Body of pancreas (tissue), 4 donors: ENCODE measurements at places on chromosomes 7 and 10. TPM values are rescaled to one million over a fixed set of nuclear protein-coding genes. Genes with fewer than 3 reads are reported as not detected.

Gene ASB4
- total RNA-seq = not detected

Gene KBTBD2
- 13.5 TPM for total RNA-seq

Gene ASB10
- total RNA-seq = not detected

Gene SHTN1
- 37.1 TPM for total RNA-seq

Gene FBXL13
- 5.6 TPM for total RNA-seq

Gene OR2A5
- total RNA-seq = not detected

- DNase-seq = no peak
- no peak overlapping the region for H3K4me3 ChIP-seq
- no peaks in the 10 kb centered on the region for H3K4me1 ChIP-seq
These were observed 395.7 kb downstream of the THSD7A start for GRCh38 chr7:11436316-11436715.

GRCh38 chr7:157193274-157193673 lies 54.5 kb downstream of the UBE3C start:
- peak overlapping the region; percentile 64 for H3K27ac ChIP-seq
- H3K27me3 ChIP-seq = no peaks in the 10 kb centered on the region
- peak; percentile 17 for DNase-seq
- peaks cover 10% of the 10 kb centered on the region for H3K36me3 ChIP-seq
- no peak overlapping the region for H3K4me3 ChIP-seq
- peaks cover 15% of the 10 kb centered on the region for H3K4me1 ChIP-seq

DNA sequence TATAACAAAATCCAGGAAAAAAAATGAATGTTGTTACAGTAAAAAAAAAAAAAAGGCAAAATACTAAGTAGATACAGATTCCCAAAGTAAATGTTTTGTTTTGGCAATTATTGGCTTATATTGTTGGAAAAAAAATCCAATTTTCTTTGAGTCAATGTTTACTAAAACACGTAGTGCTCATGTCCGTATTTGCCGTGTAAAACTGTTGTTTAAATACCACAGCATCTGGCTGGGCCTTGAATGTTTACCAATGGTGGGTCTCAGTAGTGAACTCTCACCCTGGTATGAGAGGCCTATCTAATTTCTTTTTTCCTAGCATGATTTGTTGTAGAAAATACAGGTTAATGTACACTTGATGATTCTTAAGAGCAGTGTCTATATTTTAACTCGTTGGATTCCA lies 41.4 kb upstream of the SLC26A5 start:
- H3K27me3 ChIP-seq = no peaks in the 10 kb centered on the region
- no peaks in the 10 kb centered on the region for H3K36me3 ChIP-seq
- H3K27ac ChIP-seq = no peak overlapping the region
- H3K4me3 ChIP-seq = no peak overlapping the region

DNA sequence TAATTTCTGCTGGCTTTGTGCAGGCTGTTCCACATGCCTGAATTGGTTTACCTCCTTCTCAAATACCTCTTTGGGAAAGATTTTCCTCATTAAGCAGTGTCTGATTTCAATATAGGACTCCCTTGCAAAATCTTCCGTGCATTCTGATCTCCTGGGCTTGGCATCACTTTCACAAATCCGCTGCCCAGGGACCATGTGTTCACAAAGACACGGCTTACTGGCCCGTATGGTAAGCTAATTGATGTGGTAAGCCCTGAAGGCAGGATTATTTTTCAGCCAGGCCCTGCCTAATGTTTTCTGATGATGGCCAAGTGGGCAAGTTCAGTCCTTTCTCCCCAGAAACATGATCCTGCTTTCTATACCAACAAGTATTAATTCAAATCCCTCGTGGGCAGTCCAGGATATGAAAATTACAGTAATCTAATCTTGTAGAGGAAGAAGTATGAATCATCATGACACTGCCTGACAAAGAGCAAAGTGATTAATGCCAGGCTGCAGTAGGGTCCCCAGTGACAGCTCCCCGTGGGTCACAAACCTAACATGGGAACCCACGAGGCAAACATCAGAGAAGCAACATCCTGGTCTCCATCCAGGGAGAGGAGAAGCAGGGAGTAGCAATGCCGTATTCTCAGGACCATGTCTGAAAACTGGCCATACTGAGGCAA lies 11.6 kb upstream of the SVIL start:
- H3K4me1 ChIP-seq = peaks cover 23% of the 10 kb centered on the region
- H3K27ac ChIP-seq = no peak overlapping the region
- no peak for DNase-seq
- no peaks in the 10 kb centered on the region for H3K27me3 ChIP-seq

DNA sequence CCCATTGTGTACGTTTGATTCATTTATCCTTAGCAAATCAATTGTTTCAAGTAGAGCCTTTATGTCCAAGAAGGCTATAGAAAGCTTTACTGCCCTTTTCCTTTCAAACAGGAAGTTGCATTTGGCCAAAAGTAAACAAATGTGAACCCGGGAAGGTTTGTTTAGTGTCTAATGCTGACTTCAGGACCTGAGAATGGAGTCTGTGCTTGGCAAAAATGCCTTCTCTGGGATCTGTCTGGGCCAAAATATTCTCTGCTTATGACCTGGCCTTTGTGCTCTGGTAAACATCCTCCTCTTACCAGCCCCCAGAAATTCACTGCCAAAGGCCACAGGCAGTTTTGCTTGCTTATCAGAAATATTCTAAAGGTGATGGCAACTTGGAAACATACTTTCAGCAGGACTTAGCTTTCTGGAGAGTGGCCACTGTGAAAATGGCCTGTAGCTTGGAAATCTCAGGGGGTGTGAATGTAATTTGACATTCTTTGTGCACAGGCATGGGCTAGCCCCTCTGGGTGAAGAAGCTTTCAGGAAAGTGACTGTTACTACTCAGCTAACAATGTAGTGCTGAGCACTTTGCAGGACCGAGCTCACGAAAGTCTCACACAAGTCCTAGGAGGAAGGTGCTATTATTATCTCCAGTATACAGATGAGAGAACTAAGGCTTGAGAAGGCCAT lies 199.5 kb downstream of the PTEN start:
- peak overlapping the region; percentile 41 for H3K27ac ChIP-seq
- DNase-seq = no peak
- H3K4me3 ChIP-seq = no peak overlapping the region
- peaks cover 17% of the 10 kb centered on the region for H3K4me1 ChIP-seq
- H3K27me3 ChIP-seq = no peaks in the 10 kb centered on the region

DNA sequence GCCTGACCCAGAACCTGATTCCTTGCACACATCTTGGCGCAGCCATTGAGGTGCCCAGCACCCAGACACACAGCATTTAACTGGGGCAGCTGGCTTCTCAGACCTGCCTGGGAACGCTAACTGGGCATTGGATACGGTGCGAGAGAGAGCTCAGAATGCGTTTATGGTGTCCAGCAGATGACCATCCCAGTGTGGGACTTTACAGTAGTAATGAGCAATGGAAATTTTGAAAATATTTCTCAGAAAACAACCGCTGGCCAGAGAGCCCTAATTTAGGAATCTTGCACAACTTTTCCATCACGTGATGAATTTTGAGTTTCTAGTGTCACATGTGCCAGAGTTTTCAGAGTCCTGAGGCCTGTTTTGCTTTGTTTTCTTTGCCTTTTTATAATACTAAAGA lies 78.2 kb upstream of the SEC61G start:
- no peak overlapping the region for H3K4me3 ChIP-seq
- no peaks in the 10 kb centered on the region for H3K27me3 ChIP-seq
- no peak for DNase-seq
- peaks cover 6% of the 10 kb centered on the region for H3K4me1 ChIP-seq

DNA sequence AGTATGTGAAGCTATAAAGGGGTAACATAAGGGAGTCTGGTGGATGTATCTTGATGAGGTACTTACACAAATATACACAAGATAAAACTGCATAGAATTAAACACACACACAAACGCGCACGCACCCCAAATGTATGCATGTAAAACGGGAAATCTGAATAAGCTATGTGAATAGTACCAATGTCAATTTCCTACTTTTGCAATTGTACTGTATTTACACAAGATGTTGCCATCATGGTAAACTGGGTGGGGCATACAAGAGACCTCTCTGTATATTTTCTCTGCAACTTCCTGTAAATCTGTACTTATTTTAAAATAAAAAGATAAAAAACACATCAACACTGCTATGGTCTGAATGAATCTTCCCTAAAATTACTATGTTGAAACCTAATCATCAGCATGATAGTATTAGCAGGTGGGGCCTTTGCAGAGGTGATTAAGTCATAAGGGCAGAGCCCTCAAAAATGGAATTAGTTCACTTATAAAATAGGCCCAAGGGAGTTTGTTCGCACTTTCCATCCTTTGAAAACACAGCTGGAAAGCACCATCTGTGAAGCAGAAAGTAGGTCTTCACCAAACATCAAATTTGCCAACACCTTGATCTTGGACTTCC lies 30.1 kb downstream of the TPK1 start:
- H3K27me3 ChIP-seq = no peaks in the 10 kb centered on the region
- no peak overlapping the region for H3K27ac ChIP-seq
- no peak for DNase-seq

DNA sequence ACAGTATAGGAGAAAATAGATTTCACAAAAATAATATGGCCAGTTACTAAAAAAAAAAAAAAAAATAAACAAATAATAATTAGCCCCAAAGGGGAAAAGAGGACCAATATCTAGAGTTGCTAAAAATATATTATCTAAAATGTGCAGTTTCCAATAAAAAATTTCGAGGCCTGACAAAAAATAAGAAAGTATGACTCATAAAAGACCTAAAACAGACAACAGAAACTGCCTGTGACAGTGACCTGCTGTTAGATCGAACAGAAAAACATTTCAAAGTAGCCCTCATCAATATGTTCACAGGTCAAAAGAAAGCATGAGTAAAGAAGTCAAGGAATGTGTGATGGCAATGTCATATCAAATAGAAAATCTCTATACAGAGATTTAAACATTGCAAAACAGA lies 11.8 kb upstream of the TSPAN12 start:
- no peaks in the 10 kb centered on the region for H3K27me3 ChIP-seq
- no peaks in the 10 kb centered on the region for H3K36me3 ChIP-seq
- DNase-seq = no peak
- no peaks in the 10 kb centered on the region for H3K4me1 ChIP-seq
- no peak overlapping the region for H3K4me3 ChIP-seq

GRCh38 chr10:132502544-132503300 lies 34.9 kb upstream of the INPP5A start:
- DNase-seq = peak; percentile 3
- no peaks in the 10 kb centered on the region for H3K36me3 ChIP-seq
- no peak overlapping the region for H3K4me3 ChIP-seq
- no peak overlapping the region for H3K27ac ChIP-seq

DNA sequence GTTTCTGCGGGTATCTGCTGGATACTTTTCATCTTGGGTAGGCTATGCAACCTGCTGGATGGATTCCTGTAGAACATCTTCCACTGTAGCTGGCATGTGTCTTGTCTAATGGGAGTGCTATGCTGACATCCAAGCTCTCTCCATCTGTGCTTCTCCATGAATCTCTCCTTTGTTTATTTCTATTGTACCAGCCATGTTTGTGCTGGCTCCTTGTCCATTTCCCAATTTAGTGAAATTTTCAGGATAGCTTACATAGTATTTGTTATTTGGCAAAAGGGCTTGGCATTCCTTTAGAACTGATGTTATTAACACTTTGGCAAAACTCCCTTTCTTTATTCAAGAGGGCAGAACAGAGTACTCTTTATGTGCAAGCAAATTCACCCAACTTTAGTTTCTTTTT lies 198.0 kb downstream of the CSTF2T start:
- H3K4me1 ChIP-seq = no peaks in the 10 kb centered on the region
- no peak overlapping the region for H3K4me3 ChIP-seq
- no peaks in the 10 kb centered on the region for H3K36me3 ChIP-seq
- no peaks in the 10 kb centered on the region for H3K27me3 ChIP-seq

- H3K4me1 ChIP-seq = peaks cover 63% of the 10 kb centered on the region
- H3K4me3 ChIP-seq = no peak overlapping the region
- DNase-seq = no peak
- H3K36me3 ChIP-seq = no peaks in the 10 kb centered on the region
- H3K27me3 ChIP-seq = no peaks in the 10 kb centered on the region
These were observed 14.9 kb downstream of the CREB3L2 start for GRCh38 chr7:137987018-137987349.

DNA sequence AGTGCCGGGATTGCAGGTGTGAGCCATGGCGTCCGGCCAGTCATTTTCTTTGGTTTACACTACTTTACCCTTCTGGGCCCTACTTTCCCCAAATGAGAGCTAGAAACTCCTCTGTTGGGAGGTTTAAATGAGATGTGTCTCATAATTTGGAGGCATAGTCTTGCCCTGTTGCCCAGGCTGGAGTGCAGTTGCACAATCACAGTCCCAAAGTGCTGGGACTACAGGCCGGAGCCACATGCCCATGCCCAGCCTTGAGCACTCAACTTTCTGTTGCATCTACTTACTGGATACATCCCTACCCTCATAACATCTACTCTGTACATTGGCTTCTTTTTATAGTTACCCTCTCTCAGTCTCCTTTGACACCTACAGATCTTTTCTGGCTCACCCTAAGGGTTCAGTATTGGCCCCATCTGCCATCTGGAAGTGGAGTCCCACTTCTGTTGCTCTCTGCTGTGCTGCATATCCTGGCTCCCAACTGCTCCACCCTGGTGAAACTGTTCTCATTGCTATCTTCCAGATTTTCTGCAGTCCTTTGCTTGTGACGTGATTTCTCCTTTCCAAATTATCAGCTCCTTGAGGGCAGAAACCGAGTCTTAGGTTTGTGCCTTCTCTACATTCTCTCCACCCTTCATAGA lies 8.4 kb downstream of the EIF4H start:
- H3K4me3 ChIP-seq = no peak overlapping the region
- no peaks in the 10 kb centered on the region for H3K27me3 ChIP-seq
- H3K36me3 ChIP-seq = no peaks in the 10 kb centered on the region
- no peak overlapping the region for H3K27ac ChIP-seq
